Astrocyte of the spinal cord (primary cell): ENCODE measurements at places on chromosomes 16 and 17.

GRCh38 chr17:2978991-2979390 lies 84.4 kb downstream of the OR1D5 start:
- DNase-seq: no peak

- DNase-seq: no peak
Observed at GRCh38 chr16:49779979-49780378, 75.9 kb downstream of the ZNF423 start.

GRCh38 chr17:34667656-34668055 lies 88.3 kb downstream of the TMEM132E start:
- DNase-seq: no peak

DNA sequence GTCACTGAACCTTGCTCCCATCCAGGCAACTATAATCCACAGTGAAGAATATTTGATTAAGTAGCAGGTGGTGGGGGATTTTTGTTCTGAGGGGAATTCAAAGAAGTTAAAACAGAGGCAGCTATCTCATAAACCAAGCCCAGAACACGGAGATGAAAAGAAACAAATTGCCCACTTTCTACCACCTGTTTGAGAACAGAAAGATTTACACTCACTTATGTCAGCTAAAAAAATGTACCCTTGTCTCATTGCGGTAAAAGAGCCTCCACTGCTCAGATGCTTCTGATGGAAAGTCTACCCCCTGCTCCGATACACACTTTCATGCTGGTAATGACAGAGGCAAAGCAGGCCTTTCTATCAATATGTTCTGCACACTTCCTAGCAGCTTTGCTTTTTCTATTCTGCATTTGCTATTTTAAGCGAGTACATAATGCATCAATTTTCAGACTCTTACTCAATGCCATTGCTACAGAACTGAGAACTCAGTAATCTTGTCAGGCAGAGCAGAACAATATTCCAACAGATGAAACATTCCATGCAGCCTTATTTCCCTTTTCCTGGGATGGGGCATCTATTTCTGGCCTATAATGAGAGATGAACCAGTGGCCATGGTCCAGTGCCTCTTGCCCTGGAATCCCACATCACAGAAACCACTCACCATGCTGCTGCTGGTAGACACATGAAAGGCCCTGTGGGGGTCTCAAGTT lies 29.0 kb downstream of the CDK5R1 start:
- no peak for DNase-seq

- peak; percentile 34 for DNase-seq
Observed at GRCh38 chr17:38663125-38663751, 11.5 kb downstream of the EPOP start.

DNA sequence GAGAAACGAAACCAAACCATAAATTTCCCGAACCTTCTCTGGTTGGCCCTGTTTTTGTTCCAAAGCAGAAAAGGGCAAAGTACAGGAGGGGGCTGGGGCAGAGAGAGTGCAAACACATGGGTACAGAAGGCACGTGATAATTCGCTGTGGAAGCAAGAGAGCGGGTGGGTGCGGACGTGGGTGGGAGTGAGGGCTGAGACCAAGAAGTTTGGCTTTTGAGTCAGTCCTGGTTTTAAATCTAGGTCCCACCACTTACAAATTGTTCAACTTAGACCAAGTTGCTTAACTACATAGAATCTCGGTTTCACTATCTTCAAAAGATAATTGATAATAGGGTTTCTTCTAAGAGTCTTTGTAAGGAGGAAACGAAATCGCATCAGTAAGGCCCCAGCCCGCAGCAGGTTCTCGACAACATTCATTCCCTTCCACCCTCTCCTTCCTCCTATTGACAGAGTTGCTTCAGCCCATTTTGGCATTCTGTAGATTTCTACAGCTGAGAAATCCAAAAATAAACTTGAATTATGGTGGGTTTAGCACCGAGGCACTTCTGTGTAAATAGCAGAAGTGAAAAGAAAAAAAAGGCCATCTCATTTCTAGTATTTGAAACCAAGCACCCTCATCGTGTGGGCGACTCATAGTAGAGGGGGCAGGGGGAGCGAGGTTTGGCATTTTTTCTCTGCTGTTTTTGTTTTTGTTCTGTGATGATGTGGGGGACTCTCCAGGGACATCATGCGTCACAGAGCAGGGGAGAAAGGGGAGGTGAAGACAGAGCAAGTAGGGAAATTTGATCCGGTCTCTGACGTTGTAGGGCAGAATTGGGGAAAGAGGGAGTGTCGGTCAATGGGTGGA lies 33.6 kb upstream of the CCR7 start:
- peak; percentile 25 for DNase-seq

DNA sequence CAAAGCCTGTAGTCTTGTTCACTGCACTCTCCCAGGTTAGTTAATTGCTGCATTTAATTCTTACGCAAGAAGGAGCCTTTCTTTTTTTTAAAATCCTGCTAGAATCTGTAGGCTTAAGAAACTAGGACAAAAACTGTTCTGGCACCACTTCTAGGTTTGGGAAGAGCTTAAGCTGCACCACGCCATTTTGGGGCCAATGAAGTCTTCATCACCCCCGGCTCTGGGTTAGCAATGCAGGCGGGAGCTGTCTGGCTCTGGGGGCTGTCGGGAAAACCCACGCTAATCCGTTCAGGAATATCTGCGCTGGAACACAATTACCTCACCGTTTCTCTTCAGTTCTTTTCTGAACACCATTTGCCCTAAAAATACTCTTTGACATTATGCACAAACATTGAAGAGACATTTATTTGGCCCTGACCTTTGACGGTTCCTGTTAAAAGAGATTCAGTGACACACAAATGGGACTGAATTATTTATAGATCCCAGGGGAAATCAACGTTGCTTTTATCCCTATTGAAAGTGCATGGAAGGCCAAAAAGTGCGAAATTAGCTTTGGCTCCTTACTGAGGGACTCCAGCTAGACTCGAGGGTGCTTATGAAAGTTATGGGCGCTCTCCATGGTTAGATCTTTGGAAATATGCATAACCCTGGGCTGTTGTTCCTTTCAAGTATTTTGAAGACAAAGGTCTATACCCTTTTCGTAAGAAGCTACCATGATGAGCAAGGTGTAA lies 249.2 kb downstream of the HAPSTR1 start:
- no peak for DNase-seq

GRCh38 chr17:74631468-74632450 lies 8.2 kb upstream of the CD300E start:
- DNase-seq: no peak

- DNase-seq: no peak
Observed at GRCh38 chr16:86089991-86090390, 191.0 kb downstream of the IRF8 start.

- peak; percentile 76 for DNase-seq
Observed at GRCh38 chr16:53822936-53823529, 119.1 kb downstream of the FTO start.

DNA sequence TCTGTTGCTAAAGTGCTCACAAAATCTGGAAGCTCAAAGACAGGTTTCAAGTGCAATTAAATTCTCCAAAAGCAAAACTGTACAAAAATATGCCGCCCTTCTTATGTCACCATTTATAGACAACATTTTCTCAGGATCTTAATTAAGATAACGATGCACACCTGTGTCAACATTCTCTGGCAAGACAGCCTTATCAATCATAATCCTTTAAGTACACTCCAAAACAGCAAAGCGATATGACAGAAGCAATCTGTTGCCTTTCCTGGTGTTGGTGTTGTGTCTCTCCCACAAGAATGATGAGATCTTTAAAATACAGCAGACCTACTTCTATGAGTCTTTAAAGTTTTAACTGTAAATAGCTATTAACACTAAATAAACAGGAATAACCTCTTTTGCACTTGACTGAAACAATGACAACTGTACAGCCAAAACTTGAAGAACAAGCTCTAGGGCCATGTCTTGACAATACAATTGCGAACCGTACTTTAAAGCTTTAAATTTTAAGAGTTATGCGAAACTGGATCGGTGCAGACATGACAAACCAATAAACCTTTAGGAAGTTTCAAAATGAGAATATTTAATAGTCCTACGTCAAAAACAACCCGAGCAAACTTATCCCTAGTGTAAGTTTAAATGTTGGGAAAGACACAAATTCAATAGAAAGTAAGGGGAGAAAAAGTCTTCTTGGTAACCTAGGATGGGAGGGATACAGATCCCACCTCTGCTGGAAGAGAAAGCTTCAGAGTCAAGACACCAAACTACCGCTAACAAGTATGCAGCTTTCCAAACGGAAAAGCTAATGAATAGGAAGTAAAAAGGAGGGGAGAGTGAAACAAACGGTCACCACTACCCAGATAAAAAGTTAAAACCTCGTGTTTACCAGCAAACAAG lies 3.3 kb upstream of the IRX5 start:
- DNase-seq: peak; percentile 11

- DNase-seq: no peak
Observed at GRCh38 chr16:2821487-2822157, 4.6 kb downstream of the PRSS21 start.

DNA sequence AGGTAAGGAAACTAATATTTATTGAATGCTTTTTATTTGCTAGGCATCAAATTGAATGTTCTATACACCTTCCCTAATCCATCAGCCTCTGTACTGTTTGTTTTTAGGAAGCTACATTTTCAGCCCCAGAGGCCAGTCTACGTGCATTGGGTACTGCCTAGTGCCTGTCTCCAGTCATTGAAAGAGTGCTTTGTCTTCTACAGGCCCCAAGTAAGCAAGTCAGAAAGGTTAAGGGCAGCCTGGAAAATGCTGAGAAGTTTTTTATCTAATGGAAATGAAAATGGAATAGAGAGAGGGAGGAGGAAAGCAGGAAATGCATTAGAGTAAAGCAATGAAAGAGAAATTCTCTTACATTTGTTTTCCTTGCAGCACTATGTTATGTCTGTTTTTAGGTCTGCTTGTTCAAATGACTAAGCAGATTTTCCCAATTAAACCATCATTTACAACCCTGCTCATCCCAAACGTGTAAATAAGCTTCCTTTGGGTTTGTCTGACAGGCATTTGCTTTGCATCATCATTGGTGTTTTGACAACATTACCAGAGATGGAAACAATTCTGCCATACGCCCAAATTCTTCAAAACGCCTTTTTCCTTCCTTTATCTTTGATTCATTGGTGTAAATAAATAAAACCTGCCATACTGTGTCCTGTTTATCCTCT lies 116.0 kb upstream of the GOT2 start:
- no peak for DNase-seq

DNA sequence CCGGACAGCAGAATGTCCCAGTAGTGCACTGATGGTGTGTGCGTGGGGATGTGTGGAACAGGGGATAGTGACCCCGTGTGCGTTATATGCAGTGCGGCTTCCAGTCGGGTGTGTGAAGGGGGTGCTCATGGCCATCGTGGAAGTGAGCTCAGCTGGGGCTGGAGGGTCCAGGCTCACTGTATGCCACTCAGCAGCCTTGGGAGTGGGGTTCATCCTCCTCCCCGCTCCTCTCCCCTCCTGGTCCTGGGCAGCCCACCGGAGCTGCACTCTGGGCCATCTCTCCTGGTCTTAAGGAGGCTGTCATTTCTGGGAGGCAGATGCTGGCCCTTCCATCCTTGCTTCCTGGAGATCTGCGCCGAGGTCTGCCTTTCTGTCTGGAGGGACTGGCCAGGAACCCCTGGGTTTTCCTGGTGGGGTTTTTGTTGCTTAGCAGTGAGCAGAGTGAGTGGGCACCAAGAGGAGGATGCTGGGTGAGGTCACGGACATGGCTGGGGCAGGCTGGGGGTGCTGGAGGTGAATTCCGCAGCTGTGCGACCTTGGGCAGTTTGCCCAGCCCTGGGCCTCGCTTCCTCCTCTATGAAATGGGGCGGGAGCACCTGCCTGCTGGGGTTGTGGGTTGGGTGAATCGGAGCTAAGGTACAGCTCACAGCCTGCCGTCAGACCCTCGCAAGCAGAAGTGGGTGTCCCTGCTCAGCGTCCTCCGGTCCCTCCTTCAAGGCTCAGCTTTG lies 164.1 kb downstream of the SEC14L1 start:
- no peak for DNase-seq

- DNase-seq: no peak
Observed at GRCh38 chr17:45883063-45883462, 11.3 kb upstream of the MAPT start.
